LNCaP clone FGC (cell line): ENCODE measurements at places on chromosomes 4 and X.
A peak's percentile ranks its signal among the peaks of the same experiment; 100 is the strongest.

DNA sequence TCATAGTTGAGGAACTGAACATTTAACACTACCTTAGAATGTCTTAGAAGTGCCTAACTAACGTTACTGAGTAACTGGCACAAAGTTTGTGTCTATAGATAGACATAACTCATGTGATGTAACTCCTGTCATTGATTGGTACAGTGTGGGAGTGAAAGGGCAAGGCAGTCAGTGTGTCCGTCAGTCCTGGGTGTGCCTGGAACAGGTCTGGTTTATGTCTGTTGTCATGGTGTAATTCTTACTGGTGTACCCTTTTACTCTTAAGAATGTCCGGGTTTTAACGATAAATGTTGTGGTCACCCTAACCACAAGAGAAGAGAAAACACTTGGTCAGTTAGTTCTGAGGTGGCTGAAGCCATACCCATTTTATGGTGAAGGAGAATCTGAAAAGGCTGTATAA lies 93.1 kb upstream of the ESX1 start:
- no peak for DNase-seq

DNA sequence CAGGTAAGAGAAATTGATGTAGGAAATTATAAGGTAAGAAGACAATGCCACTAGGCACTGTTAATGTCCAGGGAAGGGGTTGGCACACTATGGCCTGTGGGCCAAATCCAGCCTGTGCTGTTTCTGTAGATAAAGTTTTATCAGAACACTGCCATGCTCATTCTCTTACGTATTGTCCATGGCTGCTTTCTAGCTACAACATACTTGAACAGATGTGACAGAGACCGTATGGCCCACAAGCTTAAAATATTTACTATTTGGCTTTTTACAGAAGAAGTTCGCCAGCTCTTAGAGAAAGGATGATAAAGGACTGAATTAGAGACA lies 168.0 kb downstream of the CDS1 start:
- no peak for DNase-seq

DNA sequence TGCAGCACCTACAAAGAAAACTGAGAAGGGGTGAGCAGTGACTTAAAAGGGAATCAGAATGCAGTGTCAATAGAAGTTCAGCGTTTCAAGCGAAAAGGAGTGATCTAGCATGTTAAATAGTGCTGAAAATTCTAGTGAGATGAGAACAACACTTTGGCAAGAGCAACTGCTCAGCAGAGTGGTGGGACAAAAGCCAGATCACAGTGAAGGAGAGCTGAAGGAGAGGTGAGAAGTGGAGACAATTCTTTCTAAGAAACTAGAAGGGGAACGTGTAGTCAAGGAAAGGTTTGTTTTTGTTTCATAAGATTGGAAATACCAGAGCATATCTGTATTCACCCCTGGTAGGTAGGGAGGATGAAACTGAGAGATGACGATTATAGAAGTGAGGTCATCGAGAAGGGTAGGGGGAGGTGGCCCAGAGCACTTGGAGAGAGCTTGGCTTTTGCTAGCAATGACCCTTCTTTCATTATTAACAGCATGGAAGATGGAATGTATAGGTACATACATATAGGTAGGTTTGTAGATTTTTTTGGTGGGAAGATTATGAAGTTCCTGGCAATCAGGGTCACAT lies 33.7 kb downstream of the SRPX2 start:
- no peak for DNase-seq

- no peak for DNase-seq
Observed at GRCh38 chr4:98260047-98260578, 1.1 kb upstream of the RAP1GDS1 start.

DNA sequence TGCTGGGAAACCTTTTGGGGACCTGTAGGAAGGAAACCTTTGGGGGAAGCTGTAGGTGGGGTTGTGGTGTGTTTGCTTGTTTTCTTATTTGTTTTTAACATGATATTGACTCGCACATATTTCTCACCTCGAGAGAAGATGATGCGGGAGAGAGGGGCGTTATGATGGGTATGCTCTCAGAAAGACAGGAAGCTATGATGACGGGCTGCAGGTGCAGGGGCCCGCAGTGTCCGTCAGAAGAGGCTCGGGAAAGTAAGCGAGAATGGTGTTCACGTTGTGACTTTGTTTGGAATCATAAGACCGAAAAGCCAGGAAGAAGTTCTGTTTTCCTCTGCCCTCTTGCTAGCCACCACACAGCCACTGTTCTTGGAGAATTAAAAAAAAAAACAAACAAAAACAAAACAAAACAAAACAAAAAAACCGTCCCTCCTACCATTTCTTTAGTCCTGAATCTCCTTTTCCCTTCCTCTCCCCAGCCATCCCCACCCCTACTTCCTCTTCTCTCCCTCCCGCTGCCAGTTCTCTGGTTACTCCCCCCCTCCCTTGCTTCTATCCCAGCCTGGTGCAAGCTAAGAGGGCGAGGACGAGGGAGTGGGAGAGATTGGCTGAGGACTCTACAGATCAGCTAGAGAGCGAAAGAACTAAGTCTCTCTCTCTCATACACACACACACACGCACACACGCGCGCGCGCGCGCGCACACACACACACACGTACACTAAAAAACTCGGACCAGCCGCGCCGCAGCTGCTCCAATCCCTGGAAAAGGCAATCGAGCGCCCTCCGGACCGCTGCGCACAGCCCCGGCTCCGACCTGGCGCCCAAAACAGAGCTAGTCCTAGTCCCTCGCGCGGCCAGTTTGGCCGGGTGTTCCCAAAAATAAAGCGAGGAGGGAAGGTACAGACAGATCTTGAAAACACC lies at the start of gene BMP3:
BMP3 (plus strand) TSS at position 648 of the 920 bp plus-strand sequence. CDS start 577 bp downstream, outside the sequence.
- DNase-seq = no peak

- DNase-seq = peak; percentile 56
Observed at GRCh38 chr4:87103691-87104187, 116.7 kb downstream of the KLHL8 start.

DNA sequence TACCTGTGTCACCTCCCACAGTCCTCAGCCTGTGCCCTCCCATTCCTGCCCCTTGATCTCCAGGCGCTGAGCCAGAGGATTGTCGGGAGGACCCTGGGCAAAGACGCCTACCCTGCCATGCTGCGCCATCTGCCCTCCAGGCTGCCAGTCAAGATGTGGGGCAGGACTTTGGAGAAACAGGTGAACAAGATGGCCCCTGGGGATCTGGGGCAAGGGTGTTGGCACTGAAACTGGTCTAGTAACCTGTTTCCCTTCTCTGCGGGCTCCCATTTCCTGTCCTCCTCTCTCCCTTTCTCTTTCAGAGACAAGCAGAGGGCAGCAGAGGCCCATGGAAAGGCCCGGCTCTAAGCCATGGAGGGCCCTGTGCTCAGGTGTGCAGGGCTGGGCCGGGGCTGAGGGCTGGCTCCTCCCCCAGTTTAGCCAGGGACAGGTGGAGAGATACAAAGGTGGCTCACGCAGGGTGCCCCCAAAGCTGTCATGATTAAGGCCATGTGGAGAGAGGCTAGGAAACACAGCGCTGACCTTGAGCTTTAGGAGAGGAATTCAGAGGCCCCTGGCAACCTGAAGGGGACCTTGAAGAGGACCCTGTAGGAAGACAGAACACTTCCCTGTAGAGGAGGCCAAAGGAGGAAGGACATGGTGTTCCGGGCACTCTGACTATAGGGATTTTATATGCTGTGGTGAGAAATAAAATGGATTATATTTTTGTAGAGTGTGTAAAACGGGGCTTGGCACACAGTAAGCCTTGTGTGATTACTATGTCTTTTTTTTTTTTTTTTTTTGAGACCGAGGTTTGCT lies at the start of gene GLOD5:
GLOD5 (plus strand) TSS at position 74 of the 798 bp plus-strand sequence; CDS start at position 118, 44 bp downstream.
- peak; percentile 79 for DNase-seq

DNA sequence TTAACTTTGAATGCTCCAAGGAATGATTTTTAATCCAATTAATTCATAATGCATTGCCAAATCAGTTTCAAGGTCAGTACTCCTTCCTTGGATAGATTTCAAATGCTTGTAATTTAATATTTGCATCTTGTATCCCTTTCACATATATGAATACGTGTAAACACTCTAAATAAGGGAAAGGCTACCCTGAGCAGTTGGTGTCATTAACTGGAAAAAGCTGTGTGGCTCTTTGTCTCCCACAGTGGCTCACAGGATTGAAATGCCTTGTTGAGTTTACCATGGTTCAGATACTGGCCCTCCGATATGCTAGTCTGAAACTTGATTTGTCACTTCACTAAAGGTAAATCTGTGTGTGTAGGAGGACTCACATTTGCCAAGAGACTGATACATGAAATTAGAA lies 16.7 kb upstream of the ACOT9 start:
- no peak for DNase-seq

DNA sequence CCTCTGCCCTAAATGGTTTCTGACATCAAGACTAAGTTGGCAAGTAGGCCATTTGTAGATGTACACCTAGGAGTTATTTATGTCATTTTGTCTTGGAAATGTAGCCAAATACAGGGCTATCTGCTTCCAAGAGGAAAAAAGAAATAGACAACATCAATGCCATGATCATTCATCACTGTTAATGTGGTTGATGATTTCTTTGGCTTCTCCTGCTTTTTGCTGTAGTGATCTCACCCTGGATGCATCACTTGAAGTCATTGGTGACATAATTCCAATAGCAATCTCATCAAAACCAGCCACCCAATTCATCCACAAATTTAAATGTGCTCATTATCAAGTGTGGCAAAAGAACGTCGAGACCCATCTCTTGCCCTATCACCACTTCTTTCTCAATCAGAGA lies 222.6 kb upstream of the PPARGC1A start:
- no peak for DNase-seq

GRCh38 chrX:72430405-72430968 lies 124.8 kb upstream of the CITED1 start:
- DNase-seq = no peak

- no peak for DNase-seq
Observed at GRCh38 chrX:30967516-30967915, 78.5 kb upstream of the TAB3 start.

DNA sequence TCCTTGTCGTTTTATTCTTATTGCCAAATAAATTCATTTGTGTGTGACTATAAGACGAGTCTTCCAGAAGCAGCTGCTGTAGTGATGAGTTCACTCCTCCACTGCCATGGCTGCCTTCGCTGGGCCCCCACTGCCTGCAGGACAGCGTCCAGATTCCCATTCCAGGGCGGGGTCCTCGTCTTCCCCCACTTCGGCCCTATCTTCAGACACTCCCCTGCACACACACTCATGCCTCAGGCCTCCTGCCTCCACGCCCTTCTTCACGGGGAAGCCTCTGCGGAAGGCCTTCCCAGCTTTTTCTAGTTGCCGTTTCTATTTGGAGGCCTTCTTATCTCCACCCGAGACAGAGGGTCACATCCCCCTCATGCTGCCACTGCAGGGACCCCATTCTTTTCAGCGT lies 80.4 kb downstream of the SHROOM2 start:
- DNase-seq = no peak

- DNase-seq = no peak
Observed at GRCh38 chr4:85610450-85610849, 135.5 kb downstream of the ARHGAP24 start.

GRCh38 chr4:26837993-26838842 lies 22.4 kb upstream of the STIM2 start:
- DNase-seq = no peak

- DNase-seq = no peak
Observed at GRCh38 chrX:43615660-43616059, 40.4 kb upstream of the MAOA start.

- no peak for DNase-seq
Observed at GRCh38 chr4:107994894-107995293, 5.2 kb downstream of the HADH start.

DNA sequence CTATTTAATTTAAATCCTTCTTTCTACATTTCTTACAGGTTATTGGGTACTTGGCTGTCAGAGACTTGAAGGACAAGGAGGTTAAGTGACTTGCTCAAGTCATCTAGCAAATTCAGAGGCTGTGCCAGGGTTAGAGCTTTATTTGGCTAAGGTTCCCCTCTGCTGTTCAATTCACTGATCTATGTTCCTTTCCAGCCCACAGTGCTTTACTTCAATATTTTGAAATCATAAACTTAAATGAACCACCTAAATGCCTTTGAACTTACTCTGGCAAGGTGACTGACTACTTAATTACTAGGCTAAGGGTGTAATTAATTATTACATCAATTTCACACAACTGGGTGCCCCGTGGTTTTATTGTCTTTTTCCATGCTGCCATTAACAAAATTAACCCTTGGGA lies 288.7 kb downstream of the CAMK2D start:
- no peak for DNase-seq

- no peak for DNase-seq
Observed at GRCh38 chrX:13699183-13699826, 10.4 kb downstream of the RAB9A start.

DNA sequence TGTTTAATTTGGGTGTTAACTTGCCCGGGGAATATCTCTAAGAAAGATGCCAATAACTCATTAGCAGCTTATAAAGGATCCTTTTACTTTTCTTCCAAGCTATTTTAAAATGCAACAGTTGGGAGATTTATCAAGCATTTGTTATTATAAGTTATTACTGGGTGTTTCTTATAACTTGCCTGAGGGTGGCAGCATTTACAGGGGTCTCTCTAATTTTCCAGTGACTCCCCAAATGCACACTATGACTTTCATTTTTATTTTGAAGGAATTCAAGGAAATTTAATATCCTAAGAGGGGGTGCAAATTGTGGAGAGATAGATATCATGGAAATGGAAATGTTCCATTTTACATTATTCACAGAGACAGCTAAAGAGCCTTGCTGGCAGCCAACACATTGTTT lies 138.0 kb downstream of the PDGFRA start:
- DNase-seq = no peak

DNA sequence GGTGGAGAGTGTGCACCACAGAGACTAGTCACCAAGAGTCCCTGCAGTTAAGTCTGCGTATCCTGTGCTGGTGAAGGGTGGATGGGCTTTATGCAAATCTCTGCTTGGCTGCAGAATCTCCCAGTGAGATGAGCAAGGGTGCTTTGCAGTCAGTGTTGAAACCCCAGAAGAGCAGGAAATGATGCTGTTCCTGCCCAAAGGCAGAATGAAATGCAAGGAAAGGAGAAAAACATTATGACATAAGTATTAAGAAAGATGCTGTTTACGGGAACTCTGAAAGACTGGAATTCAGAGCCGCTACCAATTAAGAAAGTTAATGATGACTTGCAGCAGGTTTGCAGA lies 25.4 kb upstream of the ACSL1 start:
- DNase-seq = no peak

DNA sequence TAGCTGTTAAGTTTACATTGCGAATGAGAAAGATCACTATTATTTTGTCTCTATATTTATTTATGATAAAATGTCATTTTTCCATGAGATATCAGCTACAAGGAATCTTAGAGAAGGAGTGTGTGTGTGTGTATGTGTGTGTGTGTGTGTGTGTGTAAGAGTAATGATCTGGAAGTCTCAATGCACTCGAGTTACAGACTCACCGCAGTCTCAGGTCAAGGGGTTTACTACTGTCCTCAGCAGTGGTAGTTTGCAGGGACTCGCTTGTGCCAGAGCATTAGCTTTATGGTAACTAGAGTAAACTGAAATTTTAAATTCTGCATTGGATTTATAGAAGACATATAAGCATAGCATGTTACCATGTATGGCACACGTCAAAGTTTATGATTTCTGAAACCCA lies 30.8 kb downstream of the LRP2BP start:
- DNase-seq = no peak

GRCh38 chrX:103513476-103514108 lies 5.7 kb downstream of the RAB40A start:
- no peak for DNase-seq

GRCh38 chr4:83581411-83582288 lies 45.7 kb downstream of the GPAT3 start:
- DNase-seq = no peak
